ENCODE measurements at places on chromosomes 3 and 15.

DNA sequence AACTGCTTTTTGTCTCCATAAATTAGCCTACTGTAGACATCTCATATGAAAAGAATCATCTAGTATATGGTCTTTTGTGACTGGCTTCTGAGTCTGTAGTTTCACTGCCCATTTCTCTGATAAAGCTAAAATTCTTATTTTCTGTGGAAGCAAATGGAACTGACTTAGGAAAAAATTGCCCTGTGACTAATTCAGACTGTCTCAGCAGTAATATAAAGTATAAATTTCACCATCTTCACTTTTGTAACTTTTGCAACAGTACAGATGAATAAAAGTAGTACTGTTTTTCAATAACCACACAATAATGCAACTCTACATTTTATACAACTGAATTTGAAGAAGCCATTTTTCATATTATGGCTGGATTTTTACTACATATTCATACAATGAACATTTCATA, 104.1 kb downstream of the TBC1D5 start:
- no peak for DNase-seq

GRCh38 chr15:71651750-71652186, 158.6 kb upstream of the NR2E3 start:
- no peak for DNase-seq

DNA sequence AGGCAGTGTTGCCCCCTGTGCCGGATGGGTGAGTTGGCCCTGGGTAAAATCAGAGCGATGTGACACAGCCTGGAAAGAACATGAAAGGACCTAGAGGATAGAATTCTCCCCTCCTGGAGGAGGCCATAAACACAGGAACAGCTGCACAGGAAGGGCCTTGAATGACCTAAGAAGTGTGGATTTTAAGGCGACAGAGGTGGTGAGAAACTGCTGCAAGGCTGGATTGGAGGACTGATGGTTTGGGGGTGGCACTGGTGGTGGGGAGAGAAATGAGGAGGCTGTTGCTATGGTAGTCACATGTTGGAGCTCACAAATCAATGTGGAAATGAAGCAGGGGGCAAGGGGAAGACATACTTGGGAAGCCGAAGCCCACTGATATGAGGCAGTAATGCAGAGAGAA, 13.8 kb downstream of the XIRP1 start:
- DNase-seq = no peak

DNA sequence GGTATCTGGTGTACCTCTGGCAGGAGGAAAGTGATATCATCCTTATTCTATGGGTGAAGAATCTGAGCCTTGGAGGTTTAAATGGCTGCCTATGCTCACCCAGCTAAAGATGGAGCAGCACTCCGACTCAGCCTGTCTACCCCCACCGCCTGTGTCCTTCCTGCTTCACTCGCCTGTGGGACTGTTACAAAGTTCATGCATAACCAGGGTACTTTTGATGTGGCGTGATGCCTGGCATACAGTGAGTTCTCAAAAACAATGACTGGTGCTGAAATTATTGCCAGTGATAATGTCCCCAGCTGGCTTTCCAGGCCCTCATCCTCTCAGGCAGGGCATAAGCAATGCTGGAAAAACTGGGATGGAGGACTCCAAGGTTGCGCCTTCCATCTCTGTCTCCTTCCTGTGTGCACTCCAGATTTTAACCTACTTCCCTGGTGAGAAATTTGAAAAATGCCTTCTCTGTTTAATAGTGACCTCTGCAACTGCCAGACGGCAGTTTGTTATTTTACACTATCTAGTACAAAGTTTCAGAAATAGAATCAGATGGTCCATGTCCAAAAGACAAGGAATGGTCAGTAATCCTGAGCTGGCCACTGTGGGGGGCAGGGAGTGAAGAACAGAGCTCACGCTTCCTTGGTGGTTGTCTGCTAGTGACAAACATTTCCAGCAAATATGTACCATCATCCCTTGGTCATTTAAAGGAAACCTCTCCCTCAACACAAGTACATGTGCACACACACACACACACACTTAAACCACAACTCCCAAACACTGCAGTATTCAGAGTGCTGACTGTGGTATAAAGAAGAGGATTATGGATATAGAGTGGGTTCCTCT, 86.5 kb upstream of the NMNAT3 start:
- DNase-seq = no peak

- DNase-seq = no peak
These were observed 590.2 kb upstream of the KCNMB2 start for GRCh38 chr3:177946048-177946447.

Measured in activated CD8-positive, alpha-beta memory T cell treated with anti-CD3 and anti-CD28 coated beads for 4 hours (primary cell).